NCI-H1092 treated with DMSO at 0.1 percent for 48 hours (cell line): ENCODE measurements at places on chromosomes 12 and 14.

GRCh38 chr12:12467264-12467663 is 95.4 kb downstream of the DUSP16 start:
- no peak for DNase-seq

DNA sequence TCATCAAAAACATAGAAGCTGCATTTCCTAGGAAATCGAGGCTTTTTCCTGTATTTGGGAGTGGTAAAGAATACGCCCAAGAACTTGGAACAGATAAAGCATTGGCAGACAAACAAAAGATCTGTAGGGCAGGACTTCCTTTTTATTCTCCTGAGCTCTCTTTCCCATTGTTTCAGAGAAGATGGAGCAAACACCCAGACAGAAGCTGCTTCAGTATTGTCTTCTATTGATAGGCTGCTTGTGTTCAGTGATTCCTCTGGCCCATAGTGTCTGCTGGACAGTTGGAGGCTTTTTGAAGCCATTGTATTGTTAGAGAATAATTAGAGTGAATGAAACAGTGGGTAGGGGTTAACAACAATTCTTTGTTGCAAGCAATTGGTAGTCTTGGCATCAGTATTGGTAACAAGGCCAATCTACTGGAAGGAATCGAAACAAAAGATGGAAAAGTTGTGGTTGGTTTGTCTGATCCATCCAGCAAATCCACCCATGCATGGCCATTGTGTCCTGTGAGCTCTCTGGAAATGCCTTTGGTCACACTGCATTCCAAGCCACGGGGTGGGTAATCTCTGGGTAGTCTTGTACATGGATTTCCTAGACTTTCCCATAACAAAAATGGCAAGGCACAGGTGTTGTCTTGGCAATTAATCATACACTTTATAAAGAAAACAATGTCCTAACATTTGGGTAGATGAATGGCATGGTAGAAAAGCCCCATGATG is 424.8 kb downstream of the RAD51B start:
- no peak for DNase-seq

DNA sequence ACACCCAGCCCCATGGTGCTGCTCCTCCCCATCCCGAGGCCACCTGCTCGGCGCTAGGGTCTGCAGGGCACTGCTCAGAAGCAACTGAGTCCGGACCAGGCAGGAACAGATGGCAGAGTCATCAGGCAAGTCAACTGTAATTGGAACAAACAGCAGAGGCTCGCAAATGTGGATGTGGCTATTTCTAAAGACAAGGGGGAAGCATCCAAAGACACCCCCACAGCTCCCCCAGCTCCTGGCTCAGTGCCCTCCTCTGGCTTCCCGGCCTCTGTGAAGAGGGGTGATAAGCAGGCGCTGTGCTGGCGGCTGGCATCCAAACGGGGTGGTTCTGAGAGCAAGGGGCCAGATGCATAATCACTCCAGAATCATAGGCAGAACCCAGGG is 125.6 kb downstream of the PIWIL1 start:
- peak; percentile 45 for DNase-seq

- DNase-seq: no peak
These were observed 12.5 kb downstream of the GALNT6 start for GRCh38 chr12:51378749-51379148.

DNA sequence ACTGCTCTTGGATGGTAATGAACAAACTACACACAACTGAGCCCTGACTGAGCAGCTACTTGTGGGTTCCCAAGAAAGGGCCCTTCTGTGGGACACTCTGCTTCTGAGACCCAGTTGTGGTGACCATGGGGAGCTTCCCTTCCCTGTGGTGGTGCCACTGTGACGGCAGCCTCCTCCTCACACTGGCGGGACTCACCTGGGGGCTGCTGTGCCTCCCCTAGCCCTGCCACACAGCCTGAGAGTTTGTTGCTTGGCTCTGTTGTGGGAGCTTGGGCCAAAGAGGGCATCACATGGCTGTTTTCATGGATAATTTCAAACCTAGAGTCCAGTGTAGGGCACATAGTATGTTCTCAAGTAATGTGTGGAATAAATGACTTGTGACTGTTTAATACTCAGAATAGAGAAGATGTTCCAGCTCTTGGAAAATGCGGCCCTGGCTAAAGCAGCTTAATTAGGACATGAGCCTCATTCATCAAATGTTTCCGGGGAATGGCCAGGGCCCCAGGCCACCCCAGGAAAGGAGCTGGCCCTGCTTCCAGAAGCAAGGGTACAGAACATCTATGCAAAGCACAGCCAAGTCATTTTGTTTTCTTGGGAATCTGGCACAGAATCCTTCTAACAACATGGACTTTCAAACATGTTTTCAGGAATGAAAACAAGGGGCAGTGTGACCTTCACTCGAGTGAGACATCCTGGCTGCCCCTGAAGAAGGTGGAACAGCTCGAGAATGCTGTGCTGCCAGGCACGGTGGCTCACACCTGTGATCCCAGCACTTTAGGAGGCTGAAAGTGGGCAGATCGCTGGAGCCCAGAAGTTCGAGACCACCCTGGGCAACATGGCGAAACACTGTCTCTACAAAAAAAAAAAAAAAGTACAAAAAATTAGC is 21.2 kb downstream of the ZFYVE21 start:
- DNase-seq: no peak

DNA sequence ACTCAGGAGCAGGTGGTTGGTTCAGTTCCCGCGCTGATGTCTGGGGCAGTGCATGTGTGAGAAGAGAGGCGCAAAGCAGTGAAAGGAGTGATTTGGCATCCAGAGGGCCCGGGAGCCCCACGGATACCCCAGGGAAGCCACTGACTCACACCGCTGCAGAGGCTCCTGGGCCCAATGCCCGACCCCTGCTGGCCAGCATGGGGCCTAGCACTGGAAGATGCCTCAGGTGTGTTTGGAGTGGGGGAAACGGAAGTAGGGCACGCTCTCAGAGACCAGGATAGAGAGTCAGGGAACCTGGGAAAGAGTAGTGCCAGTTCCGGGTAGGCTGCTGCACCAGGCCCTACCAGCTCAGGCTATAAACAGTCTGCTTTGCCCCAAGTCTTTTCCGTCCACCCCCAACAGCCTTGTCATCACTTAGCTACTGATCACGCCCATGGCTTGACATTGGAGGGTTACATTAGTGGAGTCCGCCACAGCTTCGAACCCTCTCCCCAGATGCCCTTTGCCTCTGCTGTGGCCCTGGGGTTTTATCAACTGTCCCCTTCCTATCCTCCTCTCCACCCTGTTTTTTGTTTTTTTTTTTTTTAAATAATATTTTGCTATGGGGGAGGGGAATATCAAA is 9.5 kb upstream of the CSAD start:
- peak; percentile 25 for DNase-seq

GRCh38 chr14:56633544-56633943 is 53.9 kb downstream of the TMEM260 start:
- no peak for DNase-seq

DNA sequence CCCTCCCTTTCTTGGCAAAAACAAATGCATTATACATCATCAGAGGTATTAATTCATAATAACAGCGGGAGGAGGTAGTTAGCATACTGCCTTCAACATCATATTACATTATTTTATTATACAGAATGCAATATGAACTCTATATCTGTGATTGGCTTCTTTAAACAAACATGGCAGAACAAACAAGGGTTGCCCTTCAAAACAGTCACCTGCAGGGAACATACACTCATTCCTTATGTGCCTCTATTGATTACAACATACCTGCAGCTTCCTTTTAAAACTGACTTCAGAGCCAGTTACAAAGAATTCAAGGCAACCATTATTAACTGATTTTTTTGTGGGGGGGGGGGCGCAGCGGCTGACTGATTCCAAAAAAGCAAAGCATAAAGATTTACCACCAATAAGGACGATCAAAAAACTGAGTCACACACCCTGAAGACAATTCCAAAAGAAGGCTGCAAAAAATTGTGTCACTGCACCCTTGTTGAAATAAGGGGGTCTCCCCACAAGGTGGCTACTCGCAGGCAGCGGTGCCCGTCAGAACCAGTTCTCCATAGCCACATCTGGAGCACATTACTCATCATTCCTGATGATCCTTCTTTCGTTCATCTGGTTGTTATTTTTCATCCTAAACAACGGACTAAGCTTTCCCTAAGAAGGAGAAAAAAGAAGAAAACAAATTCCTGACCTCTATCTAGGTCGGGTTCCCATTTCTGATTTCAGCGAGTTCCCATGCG is 51.8 kb downstream of the SMUG1 start:
- no peak for DNase-seq

DNA sequence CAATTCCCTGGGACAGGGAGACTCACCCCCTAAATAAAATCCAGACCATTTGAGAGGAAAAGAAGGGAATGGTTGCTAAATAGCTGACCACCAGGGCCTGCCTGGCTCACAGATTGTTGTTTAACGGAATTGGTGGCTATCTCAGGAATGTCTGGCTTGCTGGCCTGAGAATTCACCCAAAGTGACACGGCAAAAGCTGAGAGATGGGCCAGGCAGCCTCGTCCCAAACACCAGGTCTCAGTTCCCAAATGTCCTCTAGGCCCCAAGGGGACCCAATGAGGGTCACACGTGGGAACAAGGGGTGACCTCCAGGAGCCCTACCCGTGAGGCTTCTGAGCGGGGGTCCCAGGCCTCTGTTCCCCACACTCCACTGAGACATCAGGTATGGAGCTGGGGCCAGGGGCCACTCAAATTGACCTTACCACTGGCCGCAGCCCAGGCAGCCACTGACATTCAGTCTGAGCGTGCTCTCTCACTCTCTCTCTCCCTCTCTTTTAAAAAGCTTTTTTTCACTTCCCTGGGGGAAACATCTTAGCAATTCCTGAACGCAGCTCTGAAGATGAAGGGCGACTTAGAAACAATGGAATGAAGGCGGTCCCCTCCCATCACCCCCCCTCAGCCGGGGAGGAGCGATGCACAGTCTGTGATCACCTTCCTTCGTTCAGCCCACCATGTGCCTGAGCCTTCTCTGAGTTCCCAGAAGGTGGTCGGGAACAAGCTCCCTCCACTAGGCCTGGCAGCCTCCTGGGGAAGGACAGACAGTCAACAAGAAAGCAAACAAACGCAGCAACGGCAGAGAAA is 131.2 kb downstream of the SCARB1 start:
- DNase-seq: no peak

DNA sequence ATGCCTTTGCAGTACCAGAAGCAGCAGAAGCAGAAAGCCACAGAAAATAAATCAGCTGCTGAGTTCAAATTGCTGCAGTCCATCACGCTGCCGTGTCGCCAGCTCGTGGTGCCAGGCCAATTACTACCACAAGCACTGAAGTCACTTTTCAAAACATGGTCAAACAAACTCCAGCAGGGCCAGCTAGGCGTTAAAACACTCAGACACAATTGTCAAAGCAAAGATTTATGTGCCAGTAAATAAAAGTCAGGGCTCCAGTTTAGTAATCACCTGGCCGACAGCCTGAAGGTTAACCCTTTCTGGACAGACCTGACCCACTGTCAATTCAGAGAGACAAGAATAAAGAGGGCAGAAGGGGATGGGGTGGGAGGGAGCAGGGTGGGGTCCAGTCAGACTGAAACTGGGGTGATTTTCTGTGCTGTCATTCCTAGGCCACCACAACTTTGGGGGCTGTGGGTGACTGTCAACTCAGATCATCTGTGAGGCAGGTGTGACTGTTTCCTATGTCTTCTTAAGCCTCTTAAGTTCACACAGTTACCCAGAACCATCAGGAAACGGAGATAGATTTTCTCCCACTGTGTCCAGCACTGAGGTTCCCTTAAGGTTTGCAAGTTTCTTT is 109.8 kb upstream of the FUT8 start:
- DNase-seq: peak; percentile 35

GRCh38 chr14:104148433-104149277 is 10.3 kb downstream of the KIF26A start:
- no peak for DNase-seq

DNA sequence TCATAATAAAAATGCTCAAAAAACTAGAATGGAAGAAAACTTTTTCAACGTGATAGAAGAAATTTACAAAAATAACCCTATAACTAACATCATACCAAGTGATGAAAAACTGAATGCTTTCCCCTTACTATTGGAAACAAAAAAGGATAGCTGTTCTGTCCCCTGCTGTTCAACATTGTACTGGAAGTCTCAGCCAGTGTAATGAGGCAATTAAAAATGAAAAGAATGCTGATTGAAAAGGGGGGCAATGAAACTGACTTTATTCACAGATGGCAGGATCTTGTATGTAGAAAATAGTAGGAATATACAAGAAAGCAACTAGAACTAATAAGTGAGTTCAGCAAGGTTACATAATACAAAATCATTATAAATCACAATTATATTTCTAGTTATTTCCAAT is 337.9 kb upstream of the KITLG start:
- no peak for DNase-seq

GRCh38 chr14:50800032-50800431 is 30.9 kb downstream of the NIN start:
- DNase-seq: no peak

DNA sequence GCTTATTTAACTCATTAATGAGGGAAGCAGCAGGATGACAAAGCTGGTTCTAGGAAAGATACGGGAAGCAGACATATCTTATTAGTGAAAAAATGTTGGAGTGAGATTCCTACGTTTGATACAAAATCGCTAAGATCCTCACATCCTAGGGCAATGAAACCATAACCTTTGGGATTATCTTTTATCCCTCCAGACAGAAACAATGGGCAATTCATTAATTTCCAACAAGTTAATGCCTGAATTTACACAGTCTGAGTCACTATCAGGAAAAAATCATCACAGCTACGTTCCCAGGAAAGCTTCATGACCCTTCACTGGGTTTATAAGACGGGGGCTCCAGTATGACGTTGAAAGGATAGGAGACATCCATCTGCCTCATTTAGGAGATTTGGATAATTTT is 45.0 kb downstream of the SLC24A4 start:
- no peak for DNase-seq

DNA sequence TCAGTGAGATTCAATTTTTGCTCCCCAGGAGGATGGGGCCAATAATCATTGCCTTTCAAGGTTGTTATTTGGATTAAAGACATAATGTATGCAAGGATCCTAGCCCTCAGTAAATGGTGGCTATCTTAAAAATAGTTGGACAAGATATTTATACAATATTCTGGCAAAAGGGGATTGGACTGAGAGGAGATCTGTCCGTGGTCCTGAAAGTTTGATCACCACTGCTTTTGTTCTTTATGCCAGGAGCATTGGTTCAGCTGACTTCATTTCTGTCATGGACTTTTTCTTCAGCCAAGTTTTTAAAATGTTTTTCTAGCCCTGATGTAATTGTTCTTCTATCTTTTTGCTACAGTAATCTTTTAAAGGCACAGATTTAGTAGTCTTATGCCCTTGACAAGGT is 70.2 kb upstream of the TCL1A start:
- DNase-seq: no peak

GRCh38 chr12:12010277-12011039 is 60.3 kb upstream of the BCL2L14 start:
- no peak for DNase-seq

DNA sequence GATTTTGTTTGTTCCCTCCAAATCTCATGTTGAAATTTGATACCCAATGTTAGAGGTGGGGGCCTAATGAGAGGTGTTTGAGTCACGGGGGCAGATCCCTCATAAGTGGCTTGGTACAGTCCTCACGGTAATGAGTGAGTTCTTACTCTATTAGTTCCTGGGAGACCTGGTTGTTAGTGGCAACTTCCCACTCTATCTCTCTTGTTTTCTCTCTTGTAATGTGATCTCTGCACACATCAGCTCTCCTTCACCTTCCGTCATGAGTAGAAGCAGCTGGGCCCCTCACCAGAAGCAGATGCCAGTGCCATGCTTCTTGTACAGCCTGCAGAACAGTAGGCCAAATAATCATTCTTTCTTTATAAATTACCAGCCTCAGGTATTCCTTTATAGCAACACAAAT is 29.6 kb upstream of the KCNK10 start:
- peak; percentile 67 for DNase-seq
